NCI-H510A treated with DMSO at 0.1 percent for 48 hours (cell line): ENCODE measurements at places on chromosomes 11 and 22.

DNA sequence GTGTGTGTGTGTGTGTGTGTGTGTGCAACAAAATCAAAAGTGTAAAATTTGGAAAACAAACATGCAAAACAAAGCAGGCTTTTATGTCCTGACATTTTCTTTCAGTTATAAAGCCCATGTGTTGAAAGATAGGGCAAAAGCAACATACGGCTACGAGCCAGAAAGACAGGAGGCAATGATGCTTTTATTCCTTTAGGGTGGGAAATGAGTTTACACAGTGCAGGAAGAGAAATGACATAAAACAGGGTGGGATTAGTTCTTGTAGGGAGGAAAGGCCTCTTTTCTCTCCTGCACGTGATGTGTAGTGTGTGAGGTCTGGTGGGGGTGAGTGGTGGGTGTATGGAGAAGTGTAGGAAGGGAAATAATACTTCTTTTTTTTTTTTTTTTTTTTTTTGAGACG lies 29.4 kb downstream of the IL18 start:
- DNase-seq: no peak

- DNase-seq: no peak
Observed at GRCh38 chr11:124202951-124203350, 19.8 kb downstream of the OR10D3 start.

DNA sequence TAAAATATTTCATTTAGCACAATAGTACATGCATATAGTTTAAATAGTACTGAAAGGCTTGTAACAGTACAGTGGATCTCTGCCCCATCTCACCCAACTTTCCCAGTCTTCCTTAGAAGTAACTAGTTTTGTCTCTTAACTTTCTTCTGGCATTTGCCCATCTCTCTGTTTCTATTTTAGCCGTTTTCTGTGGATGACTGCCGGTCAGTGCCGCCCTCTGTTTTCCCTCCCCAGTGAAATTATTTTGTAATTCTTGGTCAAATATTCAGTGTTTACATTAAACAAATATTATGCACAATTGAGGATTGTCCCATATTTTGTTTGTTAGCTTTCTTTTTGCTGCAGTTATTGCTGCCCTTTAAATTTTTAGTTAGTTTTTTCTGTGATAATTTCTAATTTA lies 8.3 kb downstream of the PDHX start:
- no peak for DNase-seq

GRCh38 chr22:49791682-49792081 lies 36.0 kb downstream of the BRD1 start:
- DNase-seq: no peak

GRCh38 chr11:16558494-16558893 lies 180.0 kb upstream of the C11orf58 start:
- DNase-seq: no peak

- DNase-seq: no peak
Observed at GRCh38 chr11:44235765-44236201, 74.2 kb downstream of the ALX4 start.

GRCh38 chr11:85663080-85663752 lies 1.7 kb downstream of the CREBZF start:
- no peak for DNase-seq

DNA sequence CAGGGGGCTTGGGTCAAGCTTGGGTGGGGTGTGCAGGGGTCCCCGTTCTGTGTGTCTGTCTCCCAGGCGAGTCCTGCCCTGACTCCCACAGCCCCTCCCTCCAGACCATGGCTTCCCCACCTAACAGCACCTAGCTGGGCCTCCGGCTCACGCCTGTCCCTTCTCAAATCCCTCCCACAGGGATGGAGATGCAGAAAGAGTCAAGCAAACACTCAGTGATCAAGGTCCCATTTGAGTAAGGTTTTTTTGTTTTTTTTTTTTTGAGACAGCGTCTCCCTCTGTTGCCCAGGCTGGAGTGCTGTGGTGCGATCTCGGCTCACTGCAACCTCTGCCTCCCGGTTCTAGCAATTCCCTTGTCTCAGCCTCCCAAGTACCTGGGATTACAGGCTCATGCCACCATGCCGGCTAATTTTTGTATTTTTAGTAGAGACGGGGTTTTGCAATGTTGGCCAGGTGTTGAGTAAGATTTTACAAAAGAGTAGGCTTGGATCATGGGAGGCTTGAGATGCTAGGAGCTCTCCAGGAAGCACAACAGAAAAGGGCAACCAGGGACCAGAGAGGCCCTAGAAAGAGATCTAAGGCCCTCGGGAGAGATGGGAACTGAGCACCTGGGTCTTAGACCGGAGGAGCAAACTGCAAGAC lies 5.7 kb downstream of the APOBEC3D start:
- no peak for DNase-seq

- DNase-seq: no peak
Observed at GRCh38 chr22:48925450-48925849, 902.2 kb downstream of the BRD1 start.

- DNase-seq: no peak
Observed at GRCh38 chr22:49497266-49497665, 330.4 kb downstream of the BRD1 start.

- DNase-seq: no peak
Observed at GRCh38 chr11:85619499-85619898, 7.6 kb downstream of the DLG2 start.

GRCh38 chr11:27610280-27610679 lies 90.0 kb downstream of the BDNF start:
- no peak for DNase-seq

DNA sequence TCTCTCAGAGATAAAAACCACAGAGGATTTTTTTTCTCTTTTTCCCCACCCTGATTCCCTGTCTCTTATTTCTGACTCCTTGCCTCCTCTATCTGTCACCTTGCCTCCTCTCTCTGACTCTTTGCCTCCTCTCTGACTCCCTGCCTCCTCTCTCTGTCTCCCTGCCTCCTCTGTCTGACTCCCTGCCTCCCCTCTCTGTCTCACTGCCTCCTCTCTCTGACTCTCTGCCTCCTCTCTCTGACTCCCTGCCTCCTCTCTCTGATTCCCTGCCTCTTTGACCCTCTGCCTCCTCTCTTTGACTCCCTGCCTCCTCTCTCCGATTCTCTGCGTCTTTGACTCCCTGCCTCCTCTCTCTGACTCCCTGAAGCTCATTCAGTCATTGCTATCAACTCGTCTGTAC lies 3.1 kb downstream of the RASD2 start:
- no peak for DNase-seq

DNA sequence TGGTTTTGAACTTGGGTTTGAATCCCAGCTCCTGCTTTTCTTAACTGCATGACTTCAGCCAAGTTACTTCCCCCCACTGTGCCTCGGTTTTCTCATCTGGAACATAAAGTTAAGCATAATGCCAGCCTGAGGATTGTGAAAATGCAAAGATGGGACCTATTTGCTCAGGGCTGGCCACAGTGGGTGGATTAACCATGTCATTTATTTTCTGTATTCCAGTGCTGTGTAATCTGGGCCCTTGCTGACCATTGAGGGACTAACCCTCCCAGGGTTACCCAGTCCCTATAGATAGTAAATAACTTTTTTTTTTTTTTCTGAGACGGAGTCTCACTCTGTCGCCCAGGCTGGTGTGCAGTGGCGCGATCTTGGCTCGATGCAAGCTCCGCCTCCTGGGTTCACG lies 1.5 kb upstream of the VPREB3 start:
- DNase-seq: no peak

DNA sequence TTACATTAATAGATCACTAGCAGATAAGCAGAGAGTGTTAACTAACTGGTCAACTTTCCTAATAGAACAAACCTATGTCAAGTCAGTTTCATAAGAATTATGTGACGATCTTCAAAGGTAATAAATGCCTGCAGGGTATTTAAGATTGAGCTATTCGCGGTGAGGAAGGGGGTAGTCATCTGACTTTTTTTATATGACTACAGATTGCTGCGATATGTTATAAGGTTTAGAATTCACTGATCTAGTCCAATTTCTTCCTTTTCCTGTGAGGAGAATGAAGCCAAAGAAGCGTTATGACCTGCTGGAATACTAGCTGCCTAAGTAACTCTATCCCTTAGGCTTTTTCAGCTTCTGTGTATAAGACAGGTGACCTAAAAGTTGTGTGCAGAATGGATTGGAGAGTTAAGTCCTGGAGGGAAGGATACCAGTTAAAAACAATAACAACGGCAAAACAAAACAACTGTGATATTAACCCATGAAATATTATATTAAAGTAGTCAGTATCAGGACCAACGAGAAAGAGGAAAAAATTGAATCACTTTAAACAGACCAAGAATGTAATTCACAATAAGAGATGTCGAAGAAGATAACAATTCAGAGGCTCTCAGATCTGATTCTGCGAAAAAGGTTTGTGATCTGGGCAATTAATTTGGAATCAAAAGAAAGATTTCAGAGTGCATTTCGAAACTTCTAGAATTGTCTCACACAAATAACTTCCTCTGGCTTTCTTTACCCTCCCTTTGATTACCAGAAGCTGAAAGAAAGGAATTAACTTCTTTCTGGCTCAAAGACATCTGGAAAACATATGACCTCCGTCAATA lies 630 bp downstream of the CASP4 start:
- peak; percentile 25 for DNase-seq

DNA sequence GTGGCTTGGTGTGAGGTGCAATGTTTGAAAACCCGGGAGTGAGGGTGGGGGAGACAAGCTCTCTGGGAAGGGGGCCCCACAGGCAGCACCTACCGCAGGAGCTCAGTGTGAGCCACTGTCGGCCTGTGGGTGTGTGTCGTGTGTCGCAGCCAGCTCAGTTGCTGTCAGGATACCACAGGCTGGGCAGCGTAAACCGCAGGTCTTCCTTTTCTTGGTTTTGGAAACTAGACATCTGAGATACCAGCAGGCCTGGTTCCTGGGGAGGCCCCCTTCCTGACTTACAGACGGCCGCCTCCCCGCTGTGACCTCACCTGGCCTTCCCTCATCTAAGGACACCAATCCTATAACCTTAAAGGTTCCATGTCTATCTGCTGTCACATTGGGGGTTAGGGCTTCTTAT lies 19.4 kb downstream of the IRF7 start:
- DNase-seq: no peak

DNA sequence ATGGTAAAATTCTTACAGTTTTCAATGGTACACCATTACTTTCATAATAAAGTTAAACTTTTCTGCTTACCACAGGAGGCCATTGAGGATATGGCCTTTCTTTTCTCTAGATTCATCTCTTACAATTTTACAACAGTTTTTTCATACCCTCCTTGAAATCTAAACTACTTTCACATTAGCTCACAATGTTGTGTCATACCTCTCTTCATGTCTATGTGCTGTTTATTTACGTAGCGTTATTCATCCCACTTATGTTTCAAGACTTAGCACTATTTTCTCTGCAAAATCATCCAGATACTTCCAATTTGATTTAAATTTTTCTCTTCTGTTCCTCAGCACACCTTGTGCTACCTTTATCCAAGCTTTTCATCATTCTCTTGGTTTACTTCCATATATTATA lies 123.3 kb downstream of the METTL15 start:
- no peak for DNase-seq

DNA sequence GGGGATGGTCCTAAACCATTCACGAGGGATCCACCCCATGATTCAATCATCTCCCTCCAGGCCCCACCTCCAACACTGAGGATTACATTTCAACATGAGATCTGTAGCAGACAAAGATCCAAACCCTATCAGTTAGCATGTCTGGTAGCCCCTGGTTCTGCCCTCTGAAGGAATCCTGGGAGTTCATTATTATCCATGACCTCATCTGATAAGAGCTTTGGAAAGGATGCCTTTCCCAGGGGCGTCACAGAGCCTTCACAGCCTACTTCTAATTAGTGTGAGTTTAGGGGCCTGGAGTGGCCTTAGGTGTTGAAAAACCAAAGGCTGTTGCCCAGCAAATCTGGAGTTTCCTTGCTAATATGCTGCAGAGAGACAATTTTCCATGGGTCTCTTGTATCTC lies 8.6 kb upstream of the EIF3M start:
- DNase-seq: no peak

DNA sequence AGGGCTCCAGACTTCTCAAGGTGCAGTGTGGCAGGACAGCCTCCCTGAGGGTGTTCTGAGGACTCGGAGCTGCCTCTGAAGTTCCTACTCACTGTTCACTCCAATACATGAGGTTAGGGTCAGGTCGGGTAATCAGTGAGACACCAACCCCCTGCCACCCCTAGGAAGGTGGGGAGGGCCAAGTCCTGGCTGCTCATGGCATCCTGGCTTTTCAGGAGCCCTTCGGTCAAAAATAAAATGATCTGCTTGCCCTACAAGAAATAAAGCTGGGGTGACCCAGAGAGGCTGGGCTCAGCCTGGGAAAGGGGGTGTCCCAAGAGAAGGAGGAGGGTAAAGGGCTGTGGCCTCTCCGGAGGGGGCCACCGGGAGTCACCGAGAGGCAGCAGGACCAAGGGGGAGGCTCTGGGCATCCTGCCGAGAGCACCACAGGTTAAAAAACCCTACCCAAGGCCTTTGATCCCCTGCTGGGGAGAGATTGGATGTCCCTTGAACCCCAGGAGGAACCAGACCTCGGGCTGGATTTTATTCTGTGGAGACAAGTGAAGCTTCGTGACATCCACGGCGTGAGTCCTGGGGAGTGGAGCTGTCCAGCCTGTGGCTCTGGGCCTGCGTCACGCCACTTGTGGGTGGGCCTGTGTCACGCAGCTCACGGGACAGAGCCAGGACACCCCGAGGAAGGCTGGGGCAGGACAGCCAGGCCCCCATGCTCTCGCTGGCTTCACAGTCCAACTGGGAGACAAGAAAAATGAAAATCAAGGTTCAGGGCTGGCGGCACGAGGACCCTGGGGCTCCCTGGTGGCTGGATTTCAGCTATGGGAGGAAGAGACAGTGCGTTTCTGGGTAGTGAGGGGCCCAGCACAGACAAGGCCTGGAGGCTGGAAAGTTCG lies 102.2 kb upstream of the FGF3 start:
- DNase-seq: no peak

GRCh38 chr11:9977554-9977953 lies 313.7 kb downstream of the SWAP70 start:
- DNase-seq: no peak

DNA sequence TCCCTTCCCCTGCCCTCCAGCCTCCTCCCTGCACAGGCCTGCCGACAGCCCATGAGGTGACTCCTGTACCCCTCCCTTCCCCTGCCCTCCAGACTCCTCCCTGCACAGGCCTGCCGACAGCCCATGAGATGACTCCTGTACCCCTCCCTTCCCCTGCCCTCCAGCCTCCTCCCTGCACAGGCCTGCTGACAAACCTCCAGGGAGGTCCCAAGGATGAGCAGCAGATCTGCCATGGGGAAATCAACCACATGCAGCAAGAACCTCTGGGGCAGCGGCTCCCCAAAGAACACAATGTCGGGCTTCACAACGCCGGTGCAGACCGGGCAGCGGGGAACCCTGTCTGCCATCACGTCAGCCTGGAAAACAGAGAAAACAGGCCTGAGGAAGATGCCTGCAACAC lies 12.3 kb downstream of the SIRT3 start:
- DNase-seq: no peak

DNA sequence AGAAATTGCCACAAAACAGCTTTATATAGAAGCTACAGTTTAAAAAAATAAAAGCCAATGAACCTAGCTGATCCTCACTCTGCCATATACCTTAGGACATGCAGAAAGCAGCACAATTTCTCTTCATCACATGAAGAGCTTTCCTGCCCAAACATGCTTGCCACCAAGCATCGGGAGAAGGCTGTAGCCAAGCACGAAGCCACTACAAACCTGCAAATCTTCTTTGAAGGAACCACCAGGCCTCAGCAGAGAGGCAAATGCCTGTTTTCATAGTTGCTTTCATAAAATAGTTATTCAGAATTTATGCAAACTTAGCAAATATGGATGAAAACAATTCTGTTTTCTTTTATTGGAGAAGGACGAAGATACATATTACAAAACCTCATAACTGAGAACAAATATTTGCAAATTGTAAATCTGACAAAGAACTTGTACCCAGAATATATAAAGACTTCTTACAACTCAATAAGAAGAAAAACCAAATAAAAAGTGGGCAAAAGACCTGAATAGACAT lies 100.3 kb downstream of the RBFOX2 start:
- no peak for DNase-seq

- DNase-seq: no peak
Observed at GRCh38 chr22:50102946-50103345, 13.1 kb downstream of the MOV10L1 start.
